NCI-H2227 treated with DMSO at 0.1 percent for 48 hours (cell line): ENCODE measurements at places on chromosomes 16 and 17.

DNA sequence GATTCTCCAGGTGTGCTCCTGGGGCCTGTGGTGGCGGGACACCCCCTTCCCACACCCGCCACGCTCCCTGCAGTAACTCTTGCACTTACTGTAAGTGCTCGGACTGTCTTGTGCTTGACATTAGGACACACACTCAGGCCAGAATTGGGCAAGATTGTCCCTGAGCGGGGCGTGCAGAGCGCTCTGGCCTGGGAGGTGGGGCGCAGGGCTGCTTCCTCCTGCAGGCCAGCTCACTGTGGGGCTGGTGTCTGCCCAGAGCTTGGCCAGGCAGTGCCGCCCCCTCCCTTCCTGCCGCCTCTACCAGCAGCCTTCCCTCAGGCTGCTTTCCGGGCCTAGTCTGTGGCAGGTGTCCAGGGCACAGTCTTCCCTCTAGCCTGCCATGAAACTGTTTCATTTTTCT lies 6.1 kb upstream of the ATP6V0C start:
- DNase-seq: no peak

- no peak for DNase-seq
These were observed 80.0 kb upstream of the HNF1B start for GRCh38 chr17:37824534-37825485.

GRCh38 chr17:42023524-42024349 lies 3.8 kb downstream of the NKIRAS2 start:
- no peak for DNase-seq

GRCh38 chr17:19348806-19349205 lies 13.7 kb downstream of the B9D1 start:
- no peak for DNase-seq

- DNase-seq: no peak
These were observed 4.5 kb upstream of the ORAI3 start for GRCh38 chr16:30944352-30944751.

DNA sequence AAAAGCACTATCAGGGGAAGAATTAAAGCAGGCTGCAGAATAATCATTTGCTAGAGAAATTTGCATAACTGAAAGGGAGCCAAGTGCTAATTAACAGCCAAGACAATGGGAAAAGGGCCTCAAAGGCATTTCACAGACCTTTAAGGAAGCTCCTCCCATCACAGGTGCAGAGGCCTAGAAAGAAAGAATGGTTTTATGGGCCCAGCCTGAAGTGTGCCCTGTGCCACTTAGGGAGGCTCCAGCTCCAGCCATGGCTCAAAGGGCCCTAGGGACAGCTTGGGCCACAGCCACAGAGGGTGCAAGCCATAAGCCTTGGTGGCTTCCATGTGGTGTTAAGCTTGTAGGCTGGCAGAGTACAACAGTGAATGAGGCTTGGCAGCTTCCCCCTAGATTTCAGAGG lies 50.1 kb downstream of the RNF112 start:
- DNase-seq: no peak

GRCh38 chr17:46044286-46044928 lies 45.4 kb downstream of the STH start:
- peak; percentile 47 for DNase-seq

DNA sequence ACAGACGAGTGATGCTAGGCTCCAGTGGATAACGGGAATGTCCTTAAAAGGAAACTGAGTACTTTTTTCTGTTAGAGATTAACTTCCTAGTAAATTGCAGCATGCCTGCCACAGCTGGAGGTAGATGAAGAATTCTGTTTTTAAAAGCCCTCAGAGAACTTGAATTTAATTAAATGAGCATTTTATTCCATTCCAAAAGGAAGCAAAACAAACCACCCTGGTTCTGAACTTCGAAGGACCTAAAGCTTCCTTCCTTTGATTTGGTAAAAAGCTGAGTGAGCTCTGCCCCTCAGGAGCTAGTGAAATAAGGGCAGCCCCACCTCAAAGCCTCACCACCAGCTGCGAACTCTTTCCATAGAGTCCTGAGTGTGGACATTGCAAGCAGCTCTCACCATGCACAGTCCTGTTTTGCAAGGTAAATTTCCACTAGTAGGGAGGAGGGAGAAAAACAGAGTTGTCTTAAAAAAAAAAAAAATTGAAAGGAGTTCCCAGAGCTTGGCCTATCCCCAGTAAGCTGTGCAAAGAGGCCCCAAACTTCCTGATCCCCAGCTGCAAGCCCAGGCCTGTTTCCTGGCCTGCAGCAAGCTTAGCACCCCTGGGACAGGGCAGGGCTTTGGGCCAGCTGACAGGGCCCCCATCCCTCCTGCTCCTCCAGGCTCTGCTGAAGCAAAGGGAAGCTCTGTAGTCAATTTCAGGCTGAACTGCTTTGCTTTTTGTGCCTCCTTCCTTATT lies 11.2 kb downstream of the CHD9NB start:
- no peak for DNase-seq
